ENCODE measurements at places on chromosomes 3 and 15.

GRCh38 chr3:12793701-12794100, 2.8 kb upstream of the CAND2 start:
- DNase-seq = no peak

DNA sequence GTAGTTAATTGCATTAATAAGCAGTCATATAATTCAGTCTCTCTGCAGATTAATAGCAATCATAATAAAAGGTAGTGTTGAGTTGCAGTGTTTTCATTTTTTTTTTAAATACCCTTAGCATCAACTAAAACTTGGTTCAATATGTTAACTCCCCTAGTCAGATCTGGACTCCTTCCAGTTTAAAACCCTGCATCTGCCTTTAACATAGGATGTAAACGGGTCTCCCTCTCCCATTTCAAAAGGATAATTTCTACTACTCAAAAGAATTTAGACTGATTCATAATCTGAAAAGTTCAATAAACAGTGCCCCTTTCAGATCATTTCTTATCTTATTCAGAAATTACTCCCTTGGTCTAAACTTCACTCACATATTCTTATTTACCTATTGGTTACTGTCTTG, 11.4 kb downstream of the CPOX start:
- DNase-seq = no peak

GRCh38 chr3:161067335-161067734, 37.8 kb downstream of the B3GALNT1 start:
- peak; percentile 15 for DNase-seq

- DNase-seq = no peak
Observed at GRCh38 chr3:119659606-119660291, 640 bp downstream of the POPDC2 start.

DNA sequence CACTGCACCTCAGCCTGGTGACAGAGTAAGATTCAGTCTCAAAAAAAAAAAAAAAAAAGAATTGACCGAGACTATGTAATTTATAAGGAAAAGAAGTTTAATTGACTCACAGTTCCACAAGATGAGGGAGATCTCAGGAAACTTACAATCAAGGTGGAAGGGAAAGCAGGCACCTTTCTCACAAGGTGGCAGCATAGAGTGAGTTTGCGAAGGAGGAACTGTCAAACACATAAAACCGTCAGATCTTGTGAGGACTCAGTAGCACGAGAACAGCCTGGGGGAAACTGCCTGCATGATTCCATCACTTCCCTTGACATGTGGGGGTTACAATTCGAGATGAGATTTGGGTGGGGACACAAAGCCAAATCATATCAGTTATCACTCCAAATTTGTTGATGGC, 380.9 kb downstream of the EDEM1 start:
- no peak for DNase-seq

Data from astrocyte of the hippocampus (primary cell).